ENCODE measurements at places on chromosomes 2 and 18.
A peak's percentile ranks its signal among the peaks of the same experiment; 100 is the strongest.

- no peak for DNase-seq
Observed at GRCh38 chr18:57826252-57826651, 23.1 kb upstream of the ATP8B1 start.

GRCh38 chr18:12765126-12765525 lies 62.3 kb downstream of the PSMG2 start:
- DNase-seq = no peak

GRCh38 chr2:28225473-28226080 lies 167.1 kb upstream of the FOSL2 start:
- no peak for DNase-seq

GRCh38 chr2:149552226-149552625 lies 35.3 kb downstream of the MMADHC start:
- peak; percentile 44 for DNase-seq

DNA sequence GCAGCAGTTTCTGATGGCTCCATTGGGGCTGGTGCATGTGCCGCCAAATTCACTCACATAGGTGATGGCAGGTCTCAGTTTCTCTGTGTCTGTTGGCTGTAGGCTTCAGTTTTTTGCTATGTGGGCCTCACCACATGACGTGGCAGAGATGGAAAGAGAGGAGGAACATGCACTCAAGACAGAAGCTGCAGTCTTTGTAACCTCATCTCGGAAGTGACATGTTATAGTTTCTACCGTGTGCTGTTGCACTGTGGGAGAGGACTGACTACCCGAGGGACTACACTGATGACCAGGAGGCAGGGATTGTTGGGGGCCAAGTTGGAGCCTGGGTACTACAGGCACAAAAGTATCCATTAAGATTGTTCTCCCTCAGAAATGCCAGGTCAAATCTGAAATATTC lies 9.2 kb upstream of the CNRIP1 start:
- DNase-seq = no peak

- no peak for DNase-seq
Observed at GRCh38 chr18:10453806-10454680, at the start of gene APCDD1. APCDD1 (plus strand) TSS chr18:10454635; CDS start chr18:10454982, 347 bp downstream.

DNA sequence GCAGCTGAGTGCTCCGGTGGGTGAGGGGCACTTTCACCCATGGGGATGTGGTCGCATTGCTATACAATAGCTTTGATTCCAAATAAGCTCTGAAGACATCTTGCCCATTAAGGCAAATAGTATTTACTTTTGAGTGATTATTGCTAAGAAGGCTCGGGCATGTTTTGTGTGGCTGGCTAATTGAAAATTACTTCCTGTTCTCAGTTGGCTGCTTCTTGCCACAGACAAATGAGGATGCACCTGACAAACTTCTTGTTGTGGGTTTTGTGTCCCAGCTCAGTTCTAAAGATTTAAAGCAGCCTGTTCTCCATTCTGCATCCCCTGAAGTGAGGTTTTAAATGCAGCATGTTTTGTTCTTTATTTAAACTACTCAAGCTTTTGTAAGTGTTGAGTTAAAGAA lies 88.3 kb downstream of the KCNS3 start:
- DNase-seq = no peak

DNA sequence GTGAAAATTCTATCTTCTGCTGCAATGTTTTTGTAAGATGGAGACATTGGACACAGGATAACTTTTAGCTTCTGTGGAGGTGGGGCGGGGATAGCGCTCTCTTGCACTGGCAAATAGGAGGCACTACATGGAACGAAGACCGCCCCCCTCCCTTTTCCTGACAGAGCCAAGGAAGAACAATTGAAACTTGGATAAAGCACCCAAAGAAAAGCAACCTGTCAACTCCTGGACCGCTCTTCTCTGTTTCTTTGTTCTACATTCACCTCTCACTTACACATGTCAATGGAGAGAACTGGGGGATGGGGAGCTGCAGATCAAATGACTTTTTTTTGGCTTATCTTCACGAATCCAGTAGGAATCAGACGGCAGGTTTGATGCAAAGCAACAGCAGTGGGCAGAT lies 126.3 kb upstream of the CHAC2 start:
- DNase-seq = no peak

- no peak for DNase-seq
Observed at GRCh38 chr2:168671932-168672331, 130.5 kb upstream of the NOSTRIN start.

- no peak for DNase-seq
Observed at GRCh38 chr2:196341277-196341841, 170.0 kb upstream of the STK17B start.

- no peak for DNase-seq
Observed at GRCh38 chr2:239598011-239598731, 197.4 kb upstream of the HDAC4 start.

DNA sequence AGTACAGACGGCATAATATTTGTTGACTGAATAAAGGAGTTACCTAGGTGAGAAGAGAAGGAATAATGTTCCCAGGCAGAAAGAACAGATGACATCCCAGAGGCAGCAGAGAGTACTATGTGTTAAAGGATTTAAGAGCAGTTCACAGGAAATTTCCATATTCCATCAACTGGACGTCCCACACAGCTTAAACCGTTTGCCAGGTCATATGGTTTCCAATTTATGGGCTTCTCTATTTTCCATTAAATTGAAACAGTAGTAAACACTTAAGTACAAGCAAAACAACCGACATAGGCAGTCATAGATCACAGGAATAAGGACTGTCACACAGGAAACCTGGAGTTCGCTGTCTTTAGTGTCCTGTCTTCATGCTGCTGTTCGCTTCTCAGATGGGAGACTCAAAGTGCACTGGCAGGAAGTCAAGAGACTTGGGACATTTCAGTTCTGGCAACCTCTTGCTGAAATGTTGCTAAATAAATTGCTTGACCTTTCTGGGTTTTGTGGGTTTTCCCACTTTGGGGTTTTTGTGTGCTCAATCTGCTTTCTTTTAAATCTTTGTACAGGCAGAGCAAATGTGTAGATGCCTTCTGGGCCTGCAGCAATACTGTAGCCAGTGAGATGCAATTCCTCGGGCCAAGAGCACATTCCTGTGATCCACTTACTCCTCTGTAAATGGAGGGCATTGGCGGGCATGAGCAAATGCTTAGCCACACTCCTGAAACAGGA lies 5.8 kb upstream of the PIEZO2 start:
- peak; percentile 78 for DNase-seq

DNA sequence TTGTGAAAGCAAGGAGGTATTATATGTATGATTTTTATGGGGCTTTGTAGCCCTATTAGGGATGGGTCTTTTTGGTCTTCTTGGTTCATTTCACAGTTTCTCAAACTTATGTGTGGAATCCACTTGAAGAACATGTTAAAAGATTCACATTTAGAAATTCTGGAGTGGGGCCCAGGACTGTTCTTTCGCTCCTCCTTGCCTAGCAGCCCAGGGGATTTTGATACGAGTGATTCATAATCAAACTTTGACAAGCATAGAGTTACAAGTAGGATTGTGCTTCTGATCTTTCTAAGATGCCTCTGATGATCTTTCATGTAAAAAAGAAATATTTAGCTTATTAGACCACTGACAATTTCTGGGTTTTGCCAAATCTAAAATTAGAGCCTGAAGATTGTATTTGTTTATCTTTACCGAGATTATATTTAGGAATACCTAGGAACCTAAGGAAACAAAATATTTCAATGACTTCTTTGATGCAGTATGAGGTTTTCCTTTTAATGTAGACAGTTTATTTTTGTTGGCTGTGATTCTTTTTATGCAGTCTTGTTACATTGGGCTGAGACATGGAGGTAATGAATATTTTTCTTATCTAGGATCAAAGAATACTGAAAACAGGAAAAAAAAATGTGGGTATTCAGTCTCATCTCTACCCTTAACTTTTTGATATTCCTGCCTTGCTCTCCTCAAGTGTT lies 324.0 kb downstream of the PARD3B start:
- DNase-seq = peak; percentile 9

DNA sequence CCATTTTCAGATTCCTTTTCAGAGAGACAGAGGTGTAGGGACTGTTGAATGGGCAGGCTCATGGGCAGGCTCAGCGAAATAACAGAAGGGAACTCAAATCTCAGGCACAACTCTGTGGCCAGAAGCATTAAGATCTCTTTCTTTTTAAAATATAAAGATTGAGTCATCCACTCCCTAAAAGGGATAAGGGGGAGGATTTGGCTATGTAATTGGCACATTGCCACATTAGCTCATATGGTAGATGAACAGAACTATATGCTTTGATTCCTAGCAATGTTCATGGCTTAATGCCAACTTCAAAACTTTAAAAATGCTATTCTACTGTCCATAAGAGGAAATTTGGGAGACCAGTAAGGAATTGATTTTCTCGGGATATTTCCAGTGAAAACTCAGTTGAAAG lies 53.8 kb upstream of the SLC5A7 start:
- no peak for DNase-seq

DNA sequence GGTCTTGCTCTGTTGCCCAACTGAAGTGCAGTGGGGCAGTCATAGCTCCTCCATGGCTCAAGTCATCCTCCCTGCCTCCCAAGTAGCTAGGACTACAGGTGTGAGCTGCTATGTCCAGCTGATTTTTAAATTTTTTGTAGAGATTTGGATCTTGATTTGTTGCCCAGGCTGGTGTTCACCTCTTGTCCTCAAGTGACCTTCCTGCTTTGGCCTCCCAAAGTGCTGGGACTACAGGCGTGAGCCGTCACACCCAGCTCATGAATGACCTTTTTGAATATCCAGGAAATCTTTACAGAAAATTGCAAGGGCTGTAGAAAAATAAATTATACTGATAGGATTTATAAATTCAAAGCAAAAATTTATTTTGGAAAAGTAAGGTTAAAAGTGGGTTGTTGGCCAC lies 17.4 kb downstream of the ACTR3 start:
- DNase-seq = no peak

GRCh38 chr18:48945953-48946217 lies 4.9 kb downstream of the SMAD7 start:
- DNase-seq = no peak

- DNase-seq = no peak
Observed at GRCh38 chr2:10493075-10493633, 45.0 kb upstream of the ODC1 start.

DNA sequence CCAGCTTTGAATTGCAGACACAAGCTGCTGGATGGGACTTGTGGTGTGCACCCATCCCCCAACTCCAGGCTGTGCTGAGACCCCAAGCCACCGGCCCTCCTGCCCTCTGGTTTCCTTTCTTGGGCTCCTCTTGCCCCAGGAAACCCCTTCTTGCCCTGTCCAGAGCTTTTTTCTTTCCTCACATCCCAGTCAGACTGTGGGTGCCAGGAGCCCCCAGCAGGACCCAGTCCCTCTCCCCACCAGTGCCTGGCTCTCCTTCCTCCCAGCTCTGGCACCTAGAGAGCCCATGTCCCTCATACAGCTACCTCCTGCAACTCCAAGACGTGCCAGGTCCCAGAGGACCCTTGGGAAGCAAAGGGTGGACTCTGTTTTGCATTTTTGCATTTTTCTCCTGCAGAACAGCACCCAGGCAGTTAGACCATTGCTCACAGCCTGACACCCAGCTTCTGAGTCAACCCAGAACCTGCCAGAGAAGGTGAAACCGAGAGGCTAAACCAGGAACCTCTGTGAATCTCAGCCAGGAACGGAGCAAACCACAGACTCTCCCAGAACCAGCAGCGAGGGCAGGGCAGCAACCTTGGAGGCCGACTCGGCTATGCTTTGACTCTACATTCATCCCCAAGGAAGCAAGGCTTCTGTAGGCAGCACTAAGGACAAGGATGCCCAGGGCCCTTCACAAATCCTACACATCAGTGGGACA lies 221.1 kb downstream of the ANAPC1 start:
- DNase-seq = no peak

DNA sequence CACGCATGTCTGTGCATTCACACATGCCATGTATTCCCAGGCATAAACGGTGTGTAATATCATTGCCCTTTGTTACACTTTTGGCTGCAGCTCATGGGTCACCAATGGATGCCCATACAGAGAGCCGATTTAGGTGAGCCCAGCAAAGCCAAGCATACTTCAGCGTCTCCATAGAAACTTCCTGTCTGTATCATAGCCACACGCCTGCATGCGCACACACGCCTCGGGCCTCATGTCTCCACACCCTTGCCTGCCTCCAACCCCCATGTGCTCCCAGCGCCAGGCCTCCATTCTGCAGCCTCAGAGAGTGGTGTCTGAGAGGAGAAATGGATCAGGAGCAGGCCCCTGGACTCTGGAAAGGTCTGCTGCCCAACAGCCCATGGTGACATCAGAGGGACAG lies 33.5 kb upstream of the SELENOI start:
- DNase-seq = no peak

DNA sequence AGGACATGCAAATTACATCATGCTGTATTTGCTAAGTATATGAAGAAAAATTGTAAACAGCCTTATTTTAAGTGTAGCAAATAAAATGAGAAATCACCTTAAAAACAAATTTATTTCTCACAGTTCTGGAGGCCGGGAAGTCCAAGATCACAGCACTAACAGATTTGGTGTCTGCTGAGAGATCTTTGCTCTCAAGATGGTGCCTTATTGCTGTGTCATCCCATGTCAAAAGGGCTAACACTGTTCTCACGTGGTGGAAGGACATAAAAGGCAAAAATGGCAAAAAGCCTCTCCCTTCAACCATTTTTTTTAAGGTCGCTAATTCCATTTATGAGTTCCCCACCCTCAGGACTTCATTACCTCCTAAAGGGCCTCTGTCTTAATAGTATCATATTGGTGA lies 12.1 kb downstream of the XRCC5 start:
- no peak for DNase-seq

- peak; percentile 48 for DNase-seq
Observed at GRCh38 chr2:98944775-98945174, 8.8 kb upstream of the CRACDL start.

- DNase-seq = no peak
Observed at GRCh38 chr2:216420367-216421101, 8.2 kb downstream of the SMARCAL1 start.
